Heart right ventricle (tissue), 16 donors: ENCODE measurements at places on chromosomes 4 and X. TPM values are rescaled to one million over a fixed set of nuclear protein-coding genes. Genes with fewer than 3 reads are reported as not detected.
A peak's percentile ranks its signal among the peaks of the same experiment; 100 is the strongest.

DNA sequence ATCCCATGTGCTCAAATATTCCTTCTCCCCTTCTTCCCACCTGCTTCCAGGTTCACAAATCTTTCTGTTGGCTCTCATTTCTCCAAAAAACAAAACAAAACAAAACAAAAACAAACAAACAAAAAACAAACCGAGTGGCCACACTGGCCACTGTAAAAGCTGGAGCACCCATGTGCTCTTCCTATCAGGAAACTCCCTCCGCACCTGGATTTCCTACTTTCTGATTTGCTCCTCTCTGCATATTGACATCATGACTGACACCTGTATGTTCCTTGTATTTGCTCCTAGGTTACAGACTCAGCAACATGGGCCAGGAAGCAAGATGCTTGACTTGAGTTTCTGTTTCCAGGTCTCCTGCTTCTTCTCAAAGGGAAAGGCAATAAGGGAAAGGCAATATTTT is 258.8 kb downstream of the GPC3 start:
- H3K27me3 ChIP-seq, result no peaks in the 10 kb centered on the region
- H3K36me3 ChIP-seq, result no peaks in the 10 kb centered on the region
- no peak overlapping the region for H3K4me3 ChIP-seq
- H3K27ac ChIP-seq, result no peak overlapping the region

DNA sequence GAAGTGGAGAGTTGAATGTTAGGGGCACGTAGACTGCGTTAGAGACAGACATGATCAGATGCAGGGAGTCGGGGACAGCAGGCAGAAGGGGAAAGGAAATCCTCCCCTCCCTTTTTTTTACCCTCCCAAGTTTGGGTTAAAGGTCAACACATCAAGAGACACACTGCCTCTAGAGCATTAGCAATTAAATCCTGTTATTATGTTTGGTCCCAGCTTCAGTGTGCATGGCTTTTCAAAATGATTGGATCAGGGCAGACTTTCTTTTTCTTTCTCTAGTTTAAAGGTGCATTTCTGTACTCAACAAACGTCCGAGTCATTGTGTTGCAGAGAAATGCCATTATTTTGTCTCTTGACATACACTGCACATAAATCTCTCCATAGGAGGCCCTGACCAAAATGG is 63.9 kb downstream of the USP26 start:
- H3K4me3 ChIP-seq, result no peak overlapping the region
- no peaks in the 10 kb centered on the region for H3K36me3 ChIP-seq
- H3K27ac ChIP-seq, result no peak overlapping the region
- no peaks in the 10 kb centered on the region for H3K4me1 ChIP-seq

- peaks cover 17% of the 10 kb centered on the region for H3K4me1 ChIP-seq
- no peak overlapping the region for H3K4me3 ChIP-seq
- H3K27me3 ChIP-seq, result no peaks in the 10 kb centered on the region
- no peak for DNase-seq
- no peaks in the 10 kb centered on the region for H3K36me3 ChIP-seq
- H3K27ac ChIP-seq, result no peak overlapping the region
Observed at GRCh38 chr4:17092736-17093437, 194.4 kb upstream of the LDB2 start.

The CPZ gene
- polyA plus RNA-seq, result 0.80 TPM

The BEND2 gene
- not detected for polyA plus RNA-seq

The ADH6 gene
- not detected for polyA plus RNA-seq

DNA sequence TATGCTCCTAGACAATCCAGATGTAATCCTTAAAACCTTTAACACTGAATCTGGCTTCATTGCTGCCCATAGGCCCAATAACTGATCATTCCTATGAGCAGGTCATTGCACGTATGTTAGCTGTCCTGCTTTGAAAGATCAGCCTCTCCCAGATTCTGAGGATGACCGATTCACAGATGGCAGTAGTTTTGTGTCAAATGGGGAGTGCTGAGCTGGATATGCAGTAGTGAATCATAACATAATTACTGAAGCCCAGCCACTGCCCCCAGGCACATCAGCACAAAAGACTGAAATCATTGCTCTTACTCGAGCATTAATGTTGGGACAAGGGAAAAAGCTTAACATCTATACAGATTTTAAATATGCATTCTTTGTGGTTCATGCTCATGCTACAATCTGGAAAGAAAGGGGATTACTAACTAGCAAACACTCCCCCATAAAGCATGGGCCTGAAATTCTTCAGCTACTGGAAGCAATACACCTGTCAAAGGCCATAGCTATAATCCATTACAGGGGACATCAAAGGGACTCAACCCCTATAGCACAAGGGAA is 16.4 kb upstream of the ZNF280C start:
- no peaks in the 10 kb centered on the region for H3K36me3 ChIP-seq
- no peak for DNase-seq
- no peaks in the 10 kb centered on the region for H3K27me3 ChIP-seq
- no peak overlapping the region for H3K27ac ChIP-seq
- no peaks in the 10 kb centered on the region for H3K4me1 ChIP-seq

- H3K27ac ChIP-seq, result no peak overlapping the region
- no peak for DNase-seq
- H3K36me3 ChIP-seq, result no peaks in the 10 kb centered on the region
- H3K4me3 ChIP-seq, result no peak overlapping the region
- no peaks in the 10 kb centered on the region for H3K4me1 ChIP-seq
Observed at GRCh38 chrX:133448512-133449076, 33.3 kb upstream of the GPC4 start.

DNA sequence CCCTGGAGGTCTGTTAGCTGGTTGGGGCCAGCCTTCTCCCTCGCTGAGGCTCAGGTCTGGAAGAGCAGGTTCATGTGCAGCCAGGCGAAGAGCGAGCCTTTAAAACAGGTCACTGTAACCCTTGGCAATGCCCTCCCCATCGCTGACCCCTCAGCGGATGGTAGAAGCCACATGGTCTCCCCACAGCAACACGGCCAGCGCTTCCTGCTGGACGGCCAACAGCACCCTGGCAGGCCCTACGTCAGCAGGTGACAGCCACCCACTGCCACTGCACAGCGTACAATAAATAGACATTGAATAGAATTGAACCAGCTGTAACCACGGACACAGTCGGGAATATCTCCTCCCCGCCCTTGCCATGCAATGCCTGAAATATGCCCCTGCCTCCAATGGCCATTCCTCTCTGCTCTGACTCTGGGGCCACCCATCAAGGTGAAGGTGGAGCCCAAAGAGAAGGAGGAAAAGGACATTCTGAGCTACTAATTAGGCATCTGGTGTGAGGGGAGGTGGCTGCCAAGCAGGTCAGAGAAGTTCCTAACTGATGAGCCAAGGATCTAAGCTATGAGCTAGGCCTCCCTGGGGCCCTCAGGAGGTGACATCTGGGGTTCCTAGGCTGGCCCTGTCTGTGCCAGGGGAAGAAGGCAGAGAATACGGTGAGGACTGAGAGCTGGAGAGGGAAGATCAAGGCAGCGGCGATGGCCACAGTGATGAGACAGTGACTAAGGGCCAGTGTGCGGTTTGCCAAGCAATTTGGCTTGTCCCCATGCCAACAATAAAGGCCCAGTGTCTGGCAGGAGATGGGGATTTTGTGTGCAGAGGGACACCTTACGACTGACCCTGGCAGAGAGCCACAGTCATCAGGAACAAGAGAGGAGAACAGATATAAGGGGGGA is 202.3 kb downstream of the BCOR start:
- no peak overlapping the region for H3K4me3 ChIP-seq
- H3K27ac ChIP-seq, result peak overlapping the region; percentile 48
- no peaks in the 10 kb centered on the region for H3K36me3 ChIP-seq
- H3K4me1 ChIP-seq, result peaks cover 41% of the 10 kb centered on the region
- H3K27me3 ChIP-seq, result no peaks in the 10 kb centered on the region

The MAGEA10 gene
- not detected for polyA plus RNA-seq

DNA sequence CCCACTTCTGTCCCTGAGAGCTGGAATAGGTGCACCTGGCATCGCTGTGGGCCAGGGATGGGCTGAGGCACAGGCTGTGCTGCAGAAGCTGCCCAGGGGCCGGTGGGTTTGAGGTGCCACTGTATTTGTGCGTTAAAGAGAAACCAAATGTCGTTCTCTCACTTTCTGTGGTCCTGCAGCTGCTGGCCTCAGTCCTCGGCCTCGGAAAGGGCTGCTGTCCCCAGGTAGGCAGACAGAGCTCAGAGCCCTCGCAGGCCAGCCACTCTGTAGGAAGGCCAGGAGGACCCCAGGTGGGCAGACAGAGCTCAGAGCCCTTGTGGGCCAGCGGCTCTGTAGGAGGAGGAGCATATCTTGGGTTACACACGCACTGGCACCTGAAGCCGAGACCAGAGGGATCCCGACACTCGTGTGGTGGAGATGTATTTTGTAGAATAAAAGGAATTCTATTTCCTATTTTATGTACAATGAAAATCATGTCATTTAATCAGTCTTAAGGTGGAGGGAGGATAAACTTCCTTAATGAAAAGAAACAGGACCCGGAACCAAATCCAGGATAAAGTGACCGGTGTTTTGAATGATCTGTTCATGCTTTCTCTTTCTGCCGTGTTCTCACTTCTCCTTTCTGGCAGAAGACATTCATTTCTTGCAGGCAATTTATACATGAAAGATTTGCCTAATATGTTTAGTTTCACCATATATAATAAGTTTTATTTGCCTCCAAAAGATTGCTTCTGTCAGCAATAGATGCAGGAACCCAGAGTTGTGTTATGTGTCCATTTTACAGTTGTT is 54.4 kb upstream of the HGFAC start:
- no peaks in the 10 kb centered on the region for H3K27me3 ChIP-seq
- peak; percentile 12 for DNase-seq
- H3K27ac ChIP-seq, result peak overlapping the region; percentile 90
- H3K36me3 ChIP-seq, result no peaks in the 10 kb centered on the region
- H3K4me1 ChIP-seq, result peaks cover 18% of the 10 kb centered on the region
- peak overlapping the region; percentile 37 for H3K4me3 ChIP-seq

The SUPT20HL2 gene
- not detected for polyA plus RNA-seq

DNA sequence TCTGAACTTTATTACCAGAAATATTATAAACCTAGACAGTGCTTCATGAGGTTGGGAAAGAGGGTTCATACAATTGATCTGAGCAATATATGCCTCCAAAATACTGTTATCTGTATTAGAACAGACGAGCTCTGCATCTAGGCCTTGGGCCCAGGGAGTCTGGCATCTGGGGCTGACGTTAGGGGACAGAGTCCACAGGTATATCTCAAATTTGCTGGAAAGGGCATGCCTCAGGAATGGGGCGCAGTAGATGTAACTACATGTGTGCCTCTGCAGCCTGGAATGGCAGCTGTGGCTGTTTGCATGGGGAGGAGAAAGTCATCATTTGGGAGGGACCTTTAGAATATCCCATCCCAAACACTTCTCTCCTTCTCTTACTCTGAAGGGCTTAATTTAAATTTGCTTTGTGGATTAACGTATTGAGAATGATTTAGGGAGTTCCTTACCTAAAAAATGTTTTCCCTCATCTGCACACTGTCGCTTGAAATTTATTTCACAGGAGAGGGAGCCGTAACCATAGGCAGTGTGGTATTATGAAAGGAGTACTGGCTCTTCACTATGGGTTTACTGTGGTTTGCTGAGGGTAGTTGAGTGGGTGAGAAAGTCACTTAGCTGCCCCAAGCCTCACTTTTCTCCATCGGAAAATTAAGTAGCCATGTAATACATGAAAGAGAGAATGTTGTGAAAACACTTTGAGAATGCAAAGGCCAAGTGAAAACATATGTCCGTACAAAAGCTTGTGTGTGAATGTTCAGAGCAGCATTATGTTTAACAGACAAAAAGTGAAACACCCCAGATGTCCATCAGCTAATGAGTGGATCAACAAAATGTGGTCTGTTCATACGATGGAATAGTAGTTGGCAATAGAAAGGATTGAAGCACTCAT is 5.9 kb downstream of the ADD1 start:
- no peak for DNase-seq
- peaks cover 5% of the 10 kb centered on the region for H3K36me3 ChIP-seq
- H3K27ac ChIP-seq, result peak overlapping the region; percentile 7
- no peaks in the 10 kb centered on the region for H3K27me3 ChIP-seq
- no peak overlapping the region for H3K4me3 ChIP-seq

DNA sequence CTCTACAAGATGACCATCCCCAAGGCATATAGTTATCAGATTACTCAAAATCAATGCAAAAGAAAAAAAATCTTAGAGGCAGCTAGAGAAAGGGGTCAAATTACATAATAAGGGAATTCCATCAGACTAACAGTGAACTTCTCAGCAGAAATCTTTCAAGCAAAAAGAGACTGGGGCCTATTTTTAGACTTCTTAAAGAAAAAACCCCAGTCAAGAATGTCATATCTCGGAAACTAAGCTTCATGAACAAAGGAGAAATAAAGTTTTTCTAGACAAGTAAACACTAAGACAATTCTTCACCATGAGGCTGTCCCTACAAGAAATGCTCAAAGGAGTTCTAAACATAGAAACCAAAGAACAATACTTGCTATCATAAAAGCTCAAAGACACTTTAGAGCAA is 51.7 kb downstream of the RAB28 start:
- no peaks in the 10 kb centered on the region for H3K27me3 ChIP-seq
- DNase-seq, result no peak
- H3K27ac ChIP-seq, result no peak overlapping the region
- H3K4me3 ChIP-seq, result no peak overlapping the region
- peaks cover 4% of the 10 kb centered on the region for H3K4me1 ChIP-seq

The ASMT gene
- 0.37 TPM for polyA plus RNA-seq

DNA sequence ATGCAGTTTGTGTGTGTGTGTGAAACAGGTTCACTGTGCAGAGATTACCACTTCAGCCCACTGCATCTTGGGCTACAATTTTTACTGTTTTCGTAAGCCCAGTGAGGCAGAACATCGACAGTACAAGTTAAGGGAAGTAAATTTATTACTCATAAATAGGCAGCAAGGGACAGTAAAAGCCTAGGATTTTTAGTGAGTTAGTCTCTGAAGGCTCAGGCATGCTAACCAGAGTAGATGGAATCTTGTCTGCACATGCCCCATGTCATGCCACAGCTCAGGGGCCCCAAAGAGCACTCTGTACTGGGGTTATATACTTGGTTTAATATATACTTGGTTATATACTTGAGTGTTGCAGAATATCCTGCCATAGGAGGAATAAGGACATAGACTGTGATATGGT is 825.7 kb downstream of the TECRL start:
- H3K4me3 ChIP-seq, result no peak overlapping the region
- no peaks in the 10 kb centered on the region for H3K4me1 ChIP-seq
- no peaks in the 10 kb centered on the region for H3K27me3 ChIP-seq
- no peaks in the 10 kb centered on the region for H3K36me3 ChIP-seq
- DNase-seq, result no peak

- H3K4me1 ChIP-seq, result no peaks in the 10 kb centered on the region
- DNase-seq, result no peak
- H3K27me3 ChIP-seq, result no peaks in the 10 kb centered on the region
- H3K27ac ChIP-seq, result no peak overlapping the region
- H3K36me3 ChIP-seq, result no peaks in the 10 kb centered on the region
Observed at GRCh38 chrX:7996414-7996813, 69.2 kb upstream of the PNPLA4 start.

GRCh38 chrX:11367609-11368430 is 74.6 kb downstream of the AMELX start:
- no peak overlapping the region for H3K27ac ChIP-seq
- no peak overlapping the region for H3K4me3 ChIP-seq
- H3K36me3 ChIP-seq, result no peaks in the 10 kb centered on the region
- H3K4me1 ChIP-seq, result no peaks in the 10 kb centered on the region

The GLA gene
- 20.7 TPM for polyA plus RNA-seq

The XKRX gene
- not detected for polyA plus RNA-seq

- H3K4me3 ChIP-seq, result no peak overlapping the region
- H3K4me1 ChIP-seq, result no peaks in the 10 kb centered on the region
- H3K36me3 ChIP-seq, result no peaks in the 10 kb centered on the region
- DNase-seq, result no peak
- no peaks in the 10 kb centered on the region for H3K27me3 ChIP-seq
Observed at GRCh38 chr4:2378401-2378800, 40.0 kb downstream of the ZFYVE28 start.
